ENCODE measurements at places on chromosomes 5 and 9.

GRCh38 chr9:74872619-74873233, 15.0 kb downstream of the TRPM6 start:
- no peak for DNase-seq

DNA sequence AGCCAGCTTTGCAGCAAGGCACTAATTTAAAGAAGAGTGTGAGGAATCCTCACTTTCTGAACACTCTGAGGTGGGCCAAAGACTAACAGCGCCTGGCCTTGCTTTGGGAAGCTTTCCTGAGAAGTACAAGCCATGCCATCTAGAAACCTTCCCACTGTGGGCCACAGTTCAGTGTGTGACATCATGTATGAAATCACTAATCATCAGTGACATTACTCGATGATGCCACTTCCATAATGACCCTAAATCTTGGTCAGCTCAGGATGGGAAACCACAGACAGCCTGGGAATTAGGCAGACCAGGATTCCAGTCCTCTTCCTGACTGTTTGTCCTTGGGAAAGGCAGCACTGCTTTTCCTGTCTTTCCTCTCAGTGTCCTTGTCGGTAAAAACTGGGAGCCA, 54.2 kb upstream of the HSPA9 start:
- DNase-seq: no peak

DNA sequence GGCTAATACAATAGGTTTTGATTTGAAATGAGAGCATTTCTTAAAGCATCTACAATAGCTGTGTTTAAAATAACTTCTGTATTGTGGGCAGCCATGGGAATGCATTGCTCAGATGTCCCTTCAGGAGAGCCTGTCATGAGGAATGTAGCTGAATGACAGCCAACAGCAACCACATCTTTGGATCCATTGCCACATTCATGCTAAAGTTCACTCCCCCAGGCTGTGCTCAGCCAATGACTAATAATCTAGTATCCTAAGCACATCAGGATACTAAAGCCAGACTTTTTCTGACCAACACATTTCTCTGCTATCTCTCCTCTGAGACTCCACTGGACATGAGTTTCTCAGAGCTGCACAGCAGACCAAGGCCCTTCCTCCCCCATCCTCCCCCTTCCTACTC, 45.5 kb downstream of the HTR1A start:
- no peak for DNase-seq

DNA sequence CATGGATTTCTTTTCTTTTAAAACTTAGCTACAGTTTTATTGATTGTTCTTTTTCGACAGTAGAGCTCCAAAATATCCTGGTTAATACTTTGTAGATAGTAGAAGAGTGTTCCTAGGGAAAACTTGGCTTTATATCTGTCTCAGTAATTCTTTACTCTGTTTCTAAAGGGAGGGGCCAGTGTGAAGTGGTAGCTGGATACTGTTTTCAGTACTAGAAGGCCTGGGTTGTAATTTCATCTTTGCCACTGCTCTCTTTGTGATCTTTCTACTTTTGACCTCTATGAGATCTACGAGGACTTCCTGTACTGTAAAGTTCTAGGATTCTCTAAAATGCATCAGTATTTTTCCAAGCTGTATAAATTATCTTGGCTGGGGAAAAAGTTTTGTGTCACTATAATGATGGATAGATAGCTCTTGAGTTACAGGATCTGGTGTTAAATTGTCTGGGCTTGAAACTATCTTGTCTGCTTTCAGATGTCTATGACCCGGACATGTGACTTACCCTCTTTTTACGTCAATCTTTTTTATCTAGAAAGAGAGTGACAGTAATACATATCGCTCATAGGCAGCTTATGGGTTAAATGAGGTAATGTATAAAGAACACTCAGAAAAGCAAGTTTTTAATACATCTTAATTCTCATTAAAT, 53.6 kb downstream of the PRR16 start:
- no peak for DNase-seq

DNA sequence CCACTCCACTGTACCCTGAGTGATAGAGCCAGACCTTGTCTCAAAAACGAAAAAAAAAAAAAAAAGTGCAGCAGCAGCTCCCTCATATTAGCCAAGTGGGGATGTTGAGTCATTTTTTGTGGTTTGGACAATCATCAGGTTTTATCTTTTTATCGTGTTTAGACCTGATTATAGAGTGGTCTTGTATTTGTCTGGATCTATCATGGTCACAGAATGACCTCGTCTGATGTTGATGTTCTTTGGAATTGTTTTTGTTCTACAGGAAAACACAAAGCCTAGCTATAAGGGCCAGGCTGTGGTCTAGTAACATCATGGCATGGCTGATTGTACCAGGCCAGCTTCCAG, 1.6 kb upstream of the FBXW11 start:
- DNase-seq: no peak

- no peak for DNase-seq
Measured at GRCh38 chr5:26553079-26553478, 485.3 kb downstream of the CDH9 start.

DNA sequence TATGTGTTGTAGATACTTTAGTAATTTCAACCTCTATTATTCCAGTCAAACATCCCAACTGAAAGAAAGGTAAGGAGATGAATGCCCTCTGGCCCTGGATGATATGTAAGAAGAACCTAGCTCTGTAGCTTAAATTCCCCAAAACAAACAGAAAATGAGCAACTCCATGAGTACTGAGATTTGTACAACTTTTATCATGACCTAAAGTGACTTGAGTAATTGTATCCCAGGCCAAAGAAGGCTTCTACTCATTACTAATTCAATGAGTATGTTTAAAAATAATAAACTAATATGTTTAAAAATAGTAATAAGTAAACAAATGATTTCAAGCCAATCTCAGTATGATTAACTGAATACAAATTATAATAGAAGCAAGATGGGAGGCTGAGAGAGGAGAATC, 414.0 kb upstream of the ACTBL2 start:
- no peak for DNase-seq

DNA sequence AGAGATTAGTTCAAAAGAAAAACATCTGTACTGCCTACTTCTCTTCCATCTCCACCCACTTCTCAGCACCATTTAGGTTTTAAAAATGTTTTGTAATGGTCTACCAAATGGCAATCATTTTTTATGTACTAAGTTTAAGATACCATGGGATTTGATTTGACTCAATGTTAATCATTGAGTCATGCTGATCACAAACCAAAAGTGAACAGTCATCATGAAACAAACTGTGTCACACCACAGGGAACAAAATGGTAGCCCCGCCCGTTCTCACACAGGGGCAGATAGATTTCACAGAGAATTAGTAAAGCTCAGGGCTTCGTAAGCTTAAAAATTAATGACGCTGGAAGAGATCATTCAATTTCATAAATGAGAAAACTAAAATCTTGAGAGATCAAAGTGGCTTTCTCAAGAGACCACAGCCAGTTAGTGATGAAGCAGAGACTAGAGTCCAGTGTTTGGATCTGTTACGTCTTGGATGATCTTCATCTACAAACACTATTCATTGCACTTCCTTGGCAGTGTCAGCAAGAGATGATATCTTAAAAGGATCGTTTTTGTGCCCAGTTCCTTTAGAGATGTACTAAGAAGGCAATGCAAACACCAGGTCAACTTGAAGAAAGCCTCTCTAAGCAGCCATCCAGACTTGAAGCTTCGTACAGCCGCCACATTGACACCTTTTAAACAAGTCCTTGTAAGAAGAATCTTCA, 33.9 kb upstream of the TRIO start:
- no peak for DNase-seq

GRCh38 chr5:95862671-95863382, 40.3 kb upstream of the GLRX start:
- DNase-seq: no peak

DNA sequence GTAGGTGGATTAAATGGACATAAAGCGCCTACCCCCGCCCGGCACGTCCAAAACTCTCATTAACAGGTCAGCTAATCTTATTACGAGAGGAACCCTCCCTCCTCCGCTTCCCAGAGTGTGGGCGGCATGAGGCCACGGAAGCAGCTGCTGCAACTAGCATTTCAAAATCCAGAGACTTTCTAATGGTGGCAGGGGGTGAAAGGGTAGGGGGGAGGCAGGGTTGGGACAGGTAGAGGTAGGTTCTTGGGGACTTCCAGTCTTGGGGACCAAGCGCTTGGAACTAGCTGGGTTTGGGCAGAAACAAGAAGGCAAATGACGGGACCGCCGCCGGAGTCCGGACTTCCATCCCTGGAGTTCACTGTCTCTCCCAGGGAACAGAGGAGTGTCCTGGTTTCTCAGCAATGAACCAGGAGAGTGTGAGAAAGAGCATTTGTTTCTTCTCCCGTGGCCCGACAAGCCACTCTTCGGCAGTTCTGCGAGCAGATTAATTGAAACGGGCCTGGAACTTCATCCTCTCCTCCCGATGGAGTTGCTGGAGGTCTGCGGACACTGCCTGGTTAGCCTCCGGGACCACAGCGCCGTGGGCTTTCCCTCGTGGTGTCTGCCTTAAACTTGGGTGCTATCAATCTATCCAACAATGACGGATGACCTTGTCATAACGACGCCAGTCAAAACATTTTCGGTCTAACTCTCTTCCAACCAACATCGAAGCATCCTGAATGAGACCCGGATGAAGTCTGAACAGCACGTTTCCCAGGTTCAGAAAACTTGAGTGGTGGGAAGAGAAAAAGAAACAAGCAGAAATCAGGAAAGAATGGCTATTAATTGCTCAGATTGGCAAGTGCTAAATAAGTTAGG, 1.6 kb upstream of the PRDM6 start:
- no peak for DNase-seq

GRCh38 chr5:137565450-137565849, 66.3 kb upstream of the SPOCK1 start:
- no peak for DNase-seq

GRCh38 chr5:141914199-141914743, 9.4 kb upstream of the DELE1 start:
- no peak for DNase-seq

DNA sequence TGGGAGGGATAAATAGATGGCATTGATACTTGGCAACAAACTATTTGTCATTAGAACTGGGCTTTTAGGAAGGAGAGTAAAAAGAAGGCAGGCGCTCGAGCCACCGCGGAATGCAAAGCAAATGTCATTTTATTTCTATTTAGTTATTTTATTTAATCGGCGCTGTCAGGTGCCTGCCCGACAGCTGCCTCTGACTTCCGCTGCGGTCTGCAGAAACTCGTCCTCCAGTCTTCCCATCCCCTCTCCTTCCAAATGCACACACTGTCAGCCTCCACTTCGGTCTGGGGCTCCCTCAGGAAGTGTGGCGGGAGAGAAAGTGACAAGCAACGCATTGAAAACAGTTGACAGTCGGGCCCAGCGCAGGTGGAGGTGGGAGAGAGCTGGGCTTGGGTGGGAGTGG, 29.3 kb downstream of the ASS1 start:
- no peak for DNase-seq

GRCh38 chr5:34510002-34510401, 146.1 kb upstream of the RAI14 start:
- no peak for DNase-seq

- no peak for DNase-seq
Measured at GRCh38 chr9:94083384-94083783, 880 bp upstream of the PTPDC1 start.

GRCh38 chr5:169695025-169695625, 58.0 kb downstream of the DOCK2 start:
- no peak for DNase-seq

GRCh38 chr5:89133129-89133528, 250.1 kb upstream of the MEF2C start:
- no peak for DNase-seq

DNA sequence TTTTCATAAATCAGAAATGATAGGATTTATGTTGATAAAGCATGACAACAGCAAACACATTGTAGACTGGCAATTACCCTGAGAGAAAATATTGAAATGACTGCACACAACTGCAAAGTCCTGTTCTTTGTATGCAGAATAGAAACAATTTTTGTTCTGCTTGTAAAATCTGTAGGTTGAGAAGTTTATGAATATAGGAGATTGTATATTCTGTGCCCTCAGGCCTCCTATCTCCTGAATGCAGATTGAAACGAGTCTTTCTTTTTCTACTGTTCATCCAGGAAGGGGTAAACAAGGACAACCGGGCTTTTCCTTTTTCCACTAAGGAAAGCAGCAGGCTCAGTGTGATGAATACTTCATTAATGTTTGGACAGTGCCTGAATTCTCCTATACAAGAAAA, 95.0 kb upstream of the HAPLN1 start:
- no peak for DNase-seq

- DNase-seq: no peak
Measured at GRCh38 chr9:111828193-111828592, 33.5 kb upstream of the SHOC1 start.
